T follicular helper cell (primary cell): ENCODE measurements at places on chromosomes 7 and 10.

GRCh38 chr7:18530224-18531179 lies 35.0 kb downstream of the HDAC9 start:
- no peak for DNase-seq

DNA sequence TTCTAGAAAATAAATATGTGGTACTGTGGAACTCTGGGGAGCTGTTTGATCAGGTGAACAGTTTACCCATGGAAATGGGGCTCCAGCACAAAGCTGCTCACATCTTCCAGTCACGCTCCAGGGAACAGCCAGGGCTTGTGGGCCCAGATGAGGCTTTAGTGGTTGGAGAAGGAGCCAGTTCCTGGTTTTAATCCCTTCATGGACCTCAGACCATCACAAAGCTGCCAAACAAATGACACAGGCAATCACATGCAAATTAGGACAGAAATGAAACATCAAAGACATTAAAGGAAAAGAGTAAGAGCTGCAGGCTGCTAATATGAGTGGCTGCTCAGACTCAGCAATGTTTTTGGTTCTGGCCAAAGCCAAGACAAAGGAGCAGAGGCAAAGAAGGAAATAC lies 2.2 kb upstream of the ATP6V0E2 start:
- DNase-seq, result no peak

GRCh38 chr10:118209215-118209614 lies 132.9 kb downstream of the FAM204A start:
- DNase-seq, result no peak

DNA sequence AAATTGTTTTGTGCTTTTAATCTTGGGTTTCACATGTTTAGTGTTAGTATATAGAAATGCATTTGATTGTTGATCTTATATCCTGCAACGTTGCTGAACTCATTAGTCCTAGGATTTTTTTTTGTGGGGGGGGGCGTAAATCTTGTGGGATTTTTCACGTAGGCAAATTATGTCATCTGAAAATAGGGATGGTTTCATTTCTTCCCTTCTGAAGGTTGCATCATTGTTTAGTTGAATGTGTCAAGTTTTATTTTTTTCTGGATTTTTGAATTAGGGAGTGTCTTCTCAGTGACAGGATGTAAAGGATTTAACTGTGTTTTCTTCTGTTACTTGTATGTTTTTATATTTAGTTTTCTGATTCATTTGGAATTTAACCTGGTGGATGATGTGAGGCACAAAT lies 26.7 kb downstream of the MKLN1 start:
- no peak for DNase-seq

GRCh38 chr7:55140221-55140940 lies 121.6 kb downstream of the EGFR start:
- no peak for DNase-seq

DNA sequence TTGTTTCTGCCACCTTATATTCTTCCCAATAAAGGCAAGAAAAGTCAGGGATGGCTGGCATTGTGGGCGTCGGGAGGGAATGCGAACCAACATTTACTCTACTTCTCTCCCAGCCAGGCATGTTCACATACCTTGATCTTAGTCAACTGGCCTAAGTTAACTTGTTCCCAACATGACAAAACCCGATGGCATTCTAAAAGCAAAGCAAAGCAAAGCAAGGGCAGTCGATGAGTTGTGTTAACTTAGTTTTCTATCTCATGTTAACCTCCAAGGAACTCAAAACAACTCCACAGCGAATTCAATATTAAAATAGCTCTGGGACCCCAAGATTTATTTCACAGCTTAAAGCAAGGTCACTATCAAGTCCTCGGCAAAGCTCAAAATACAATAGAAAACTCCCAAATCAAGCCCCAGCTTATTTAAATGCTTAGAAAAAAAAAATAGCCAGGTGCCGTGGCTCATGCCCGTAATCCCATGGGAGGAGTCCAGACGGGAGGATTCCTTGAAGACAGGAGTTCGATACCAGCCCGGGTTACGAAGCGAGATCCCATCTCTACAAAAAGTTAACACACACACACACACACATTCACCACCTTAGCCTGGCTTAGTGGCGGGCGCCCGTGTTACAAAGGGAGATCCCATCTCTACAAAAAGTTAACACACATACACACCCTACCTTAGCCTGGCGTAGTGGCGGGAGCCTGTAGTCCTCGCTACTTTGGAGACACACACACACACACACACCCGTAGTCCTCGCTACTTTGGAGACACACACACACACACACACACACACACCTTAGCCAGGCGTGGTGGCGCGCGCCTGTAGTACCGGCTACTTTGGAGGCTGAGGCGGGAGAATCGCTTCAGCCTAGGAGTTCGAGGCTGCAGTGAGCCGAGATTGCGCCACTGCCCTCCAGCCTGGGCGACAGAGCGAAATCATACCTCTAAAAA lies 901 bp upstream of the CCNY start:
- no peak for DNase-seq

- DNase-seq, result no peak
Measured at GRCh38 chr10:75801121-75801520, 369.7 kb downstream of the LRMDA start.

GRCh38 chr7:83921941-83922607 lies 272.5 kb downstream of the SEMA3A start:
- DNase-seq, result no peak

- no peak for DNase-seq
Measured at GRCh38 chr10:128018236-128018635, 108.0 kb downstream of the MKI67 start.

- no peak for DNase-seq
Measured at GRCh38 chr7:55246171-55246570, 119.0 kb upstream of the LANCL2 start.

DNA sequence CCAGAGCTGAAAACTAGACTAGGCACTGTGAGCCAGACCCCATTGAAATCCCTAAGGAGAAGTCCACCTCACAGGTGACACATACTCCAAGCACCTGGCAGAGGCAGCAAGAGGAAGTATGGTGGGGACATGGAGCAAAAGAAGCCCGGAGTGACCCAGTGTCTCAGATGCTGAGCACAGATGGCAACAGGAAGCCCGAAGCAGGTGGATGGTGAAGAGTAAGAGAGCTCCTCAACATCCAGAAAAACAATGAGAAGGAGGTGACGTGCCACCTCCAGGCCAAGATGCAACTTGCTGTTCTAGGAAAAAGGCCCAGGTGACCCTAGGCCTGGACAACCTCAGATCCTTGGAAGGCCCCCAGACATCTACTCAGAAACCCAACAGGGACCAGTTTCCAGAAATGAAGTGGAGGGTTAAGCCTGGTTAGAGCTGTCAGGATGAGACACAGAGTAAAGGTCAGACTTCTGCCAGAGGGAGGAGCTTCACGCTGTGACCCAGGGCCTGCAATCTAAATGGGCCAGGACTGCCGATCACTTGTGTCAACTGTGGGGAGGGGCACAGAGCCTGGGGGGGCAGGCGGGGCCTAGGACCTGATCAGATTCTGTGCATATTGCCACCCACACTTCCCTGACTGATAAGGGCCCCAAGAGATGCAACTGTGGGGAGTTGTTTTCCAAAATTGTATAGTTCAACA lies 2.4 kb upstream of the COBL start:
- DNase-seq, result no peak

DNA sequence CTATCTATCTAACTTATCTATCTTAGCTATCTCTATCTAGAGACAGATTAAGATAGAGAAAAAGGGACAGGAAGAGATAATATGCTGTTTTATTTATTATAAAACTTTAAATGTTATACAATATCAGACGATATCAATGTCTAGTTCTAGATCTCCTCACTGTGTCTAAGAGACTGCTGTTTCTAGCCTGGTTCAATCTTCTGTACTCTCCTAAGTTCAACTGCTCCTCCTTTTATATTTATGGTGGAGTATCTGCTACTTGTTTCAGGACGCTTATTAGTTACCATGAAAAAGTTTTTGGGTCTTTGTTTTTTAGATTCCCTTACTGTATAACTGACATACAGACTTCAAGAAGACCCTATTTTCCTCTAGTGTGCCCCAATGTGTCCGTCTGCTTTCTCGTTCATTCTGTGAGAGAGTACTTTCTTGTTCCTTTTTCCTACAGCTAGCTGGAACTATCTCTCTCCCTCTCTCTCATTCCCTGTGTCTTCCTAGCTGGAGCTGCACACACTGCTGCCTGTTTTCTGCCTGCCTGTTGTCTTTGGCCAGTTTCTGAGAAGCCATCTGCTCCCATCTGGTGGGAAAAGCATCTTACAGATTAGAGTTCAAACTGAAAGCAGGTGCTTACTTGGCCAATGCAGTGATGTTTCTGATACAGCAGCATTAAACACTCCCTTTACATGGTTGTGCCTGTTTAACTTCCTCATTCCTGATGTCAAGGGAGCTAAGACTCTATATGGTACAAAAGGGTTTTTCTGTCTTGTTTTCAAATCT lies 49.4 kb upstream of the ARL4A start:
- no peak for DNase-seq

- no peak for DNase-seq
Measured at GRCh38 chr7:143261901-143262300, 1.3 kb upstream of the GSTK1 start.

GRCh38 chr7:107505997-107506673 lies 36.3 kb downstream of the GPR22 start:
- DNase-seq, result no peak

- DNase-seq, result no peak
Measured at GRCh38 chr7:2044311-2044882, 188.3 kb downstream of the MAD1L1 start.

DNA sequence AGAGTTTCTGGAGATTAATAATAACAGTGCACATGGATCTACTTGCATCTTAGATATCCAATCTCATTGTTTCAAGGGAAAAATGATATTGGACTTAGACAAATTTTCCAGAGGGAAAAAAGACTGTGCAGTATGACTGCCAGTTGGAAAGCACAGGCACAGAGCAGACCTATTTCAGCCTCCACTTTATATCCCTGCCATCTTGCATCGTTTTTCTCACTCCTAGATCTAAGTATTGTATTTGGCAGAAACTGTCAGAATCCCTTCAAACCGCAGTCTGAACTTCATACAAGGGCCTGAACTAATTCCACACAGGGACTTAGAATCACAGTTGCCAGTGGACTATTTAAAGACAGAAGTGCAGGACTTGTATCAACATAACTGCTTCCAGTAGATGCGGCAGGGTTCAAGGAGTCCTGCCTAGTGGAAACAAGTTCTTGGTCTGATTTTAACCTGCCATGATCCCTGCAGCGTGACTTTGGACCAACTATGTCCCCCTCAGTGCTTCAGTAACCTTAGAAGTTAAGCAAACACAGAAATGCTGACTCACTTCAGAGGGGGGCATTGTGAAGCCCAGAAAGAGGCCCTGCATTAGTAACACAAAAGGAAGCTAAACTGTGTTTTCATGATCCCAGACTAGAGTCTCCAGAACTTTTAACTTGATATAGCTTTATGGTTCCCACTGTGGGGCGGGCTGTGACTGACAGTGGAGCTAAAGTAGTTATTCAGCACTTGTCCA lies 95.7 kb upstream of the PALS2 start:
- DNase-seq, result no peak

GRCh38 chr7:137943132-137943551 lies 58.7 kb downstream of the CREB3L2 start:
- DNase-seq, result no peak

GRCh38 chr7:100680576-100681271 lies 7.2 kb downstream of the GNB2 start:
- DNase-seq, result no peak

DNA sequence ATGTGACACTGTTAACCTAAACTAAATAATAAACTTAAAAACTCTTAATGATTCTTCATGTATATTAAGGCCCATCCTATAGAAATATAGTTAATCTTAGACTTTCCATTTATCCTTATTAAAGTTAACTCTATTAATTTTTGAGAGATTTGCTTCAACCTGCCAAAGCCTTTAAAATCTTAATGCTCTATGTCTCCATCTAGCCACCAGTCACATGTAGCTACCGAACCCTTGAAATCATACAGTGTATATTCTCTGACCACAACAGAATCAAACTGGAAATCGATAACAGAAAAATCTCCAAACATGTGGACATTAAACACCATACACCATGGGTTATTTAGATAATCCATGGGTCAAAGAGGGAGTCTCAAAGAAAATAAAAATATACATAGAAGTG lies 51.9 kb downstream of the ASZ1 start:
- no peak for DNase-seq

GRCh38 chr7:116539879-116540278 lies 15.0 kb downstream of the CAV1 start:
- DNase-seq, result no peak

- DNase-seq, result no peak
Measured at GRCh38 chr7:14339861-14340260, 350.4 kb upstream of the ETV1 start.

DNA sequence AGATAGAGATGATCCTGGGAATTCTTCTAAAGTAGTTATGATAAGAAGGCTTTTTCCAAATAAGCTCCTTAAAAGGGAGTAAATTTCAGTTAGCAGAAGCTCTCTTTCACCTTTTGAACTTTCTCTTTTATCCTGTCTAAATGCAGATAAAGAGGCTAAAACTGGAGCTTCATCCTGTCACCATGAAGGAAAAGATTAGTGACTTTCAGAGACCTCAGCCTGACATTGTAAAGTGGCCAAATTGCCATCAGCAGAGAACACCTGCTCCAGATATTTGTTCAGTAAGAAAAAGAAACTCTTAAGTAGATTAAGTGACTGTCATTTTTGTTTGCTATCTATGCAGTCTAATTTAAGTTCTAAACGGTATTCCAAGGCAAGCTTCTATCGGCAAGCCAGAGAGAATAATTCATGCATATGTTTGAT lies 18.3 kb downstream of the VWDE start:
- no peak for DNase-seq

GRCh38 chr7:22865602-22865960 lies 42.9 kb upstream of the TOMM7 start:
- no peak for DNase-seq

DNA sequence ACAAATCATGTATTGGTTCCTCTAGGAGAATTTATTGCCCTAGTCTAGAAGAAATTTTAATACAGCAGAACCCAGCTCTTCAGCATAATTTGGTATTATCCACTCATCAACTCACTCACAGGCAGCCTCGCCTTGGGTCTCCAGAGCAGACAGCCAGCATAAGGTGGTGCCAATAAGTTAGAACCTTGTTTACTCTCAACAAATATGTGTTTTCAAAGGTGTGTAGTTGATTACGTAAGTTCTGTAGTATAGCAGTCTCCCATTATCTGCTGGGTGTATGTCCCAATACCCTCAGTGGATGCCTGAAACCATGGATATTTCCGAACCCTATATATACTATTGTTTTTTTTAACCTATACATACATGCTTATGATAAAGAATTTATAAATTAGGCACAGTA lies 522.5 kb upstream of the LRRN3 start:
- no peak for DNase-seq

DNA sequence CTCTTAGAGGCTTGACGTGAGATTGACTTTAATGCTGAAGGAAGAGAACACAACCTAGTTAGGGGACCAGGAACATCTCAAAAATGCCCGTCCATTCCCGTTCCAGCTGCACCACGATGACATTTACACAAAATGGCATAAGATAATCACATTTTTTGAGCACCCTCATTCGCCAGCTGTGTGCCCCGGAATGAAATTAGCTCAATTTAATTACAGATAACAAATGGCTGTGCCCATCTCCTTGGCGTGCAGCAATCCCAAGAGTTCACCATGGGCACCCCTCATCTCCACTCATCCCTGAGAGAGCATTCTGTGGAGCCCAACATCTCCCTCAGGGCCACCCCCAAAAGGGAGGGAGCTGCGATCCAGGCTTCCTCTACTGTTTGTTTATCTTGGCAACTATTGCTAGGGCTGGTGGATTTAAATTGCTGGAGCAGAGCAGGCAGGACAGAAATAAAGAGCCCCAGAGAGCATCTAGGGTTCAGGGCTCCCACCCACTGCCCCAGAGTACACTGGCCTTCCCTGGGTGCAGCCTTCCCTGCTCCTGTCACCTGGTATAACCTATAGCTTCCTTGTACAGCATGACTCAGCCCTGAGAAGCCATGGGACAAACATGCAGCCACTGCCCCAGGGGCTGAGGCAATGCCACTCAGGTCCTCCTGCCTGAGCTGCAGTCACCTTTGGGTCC lies 263.5 kb downstream of the ZEB1 start:
- DNase-seq, result no peak
